ENCODE measurements at places on chromosomes 5 and 9. TPM values are rescaled to one million over a fixed set of nuclear protein-coding genes. Genes with fewer than 3 reads are reported as not detected.

DNA sequence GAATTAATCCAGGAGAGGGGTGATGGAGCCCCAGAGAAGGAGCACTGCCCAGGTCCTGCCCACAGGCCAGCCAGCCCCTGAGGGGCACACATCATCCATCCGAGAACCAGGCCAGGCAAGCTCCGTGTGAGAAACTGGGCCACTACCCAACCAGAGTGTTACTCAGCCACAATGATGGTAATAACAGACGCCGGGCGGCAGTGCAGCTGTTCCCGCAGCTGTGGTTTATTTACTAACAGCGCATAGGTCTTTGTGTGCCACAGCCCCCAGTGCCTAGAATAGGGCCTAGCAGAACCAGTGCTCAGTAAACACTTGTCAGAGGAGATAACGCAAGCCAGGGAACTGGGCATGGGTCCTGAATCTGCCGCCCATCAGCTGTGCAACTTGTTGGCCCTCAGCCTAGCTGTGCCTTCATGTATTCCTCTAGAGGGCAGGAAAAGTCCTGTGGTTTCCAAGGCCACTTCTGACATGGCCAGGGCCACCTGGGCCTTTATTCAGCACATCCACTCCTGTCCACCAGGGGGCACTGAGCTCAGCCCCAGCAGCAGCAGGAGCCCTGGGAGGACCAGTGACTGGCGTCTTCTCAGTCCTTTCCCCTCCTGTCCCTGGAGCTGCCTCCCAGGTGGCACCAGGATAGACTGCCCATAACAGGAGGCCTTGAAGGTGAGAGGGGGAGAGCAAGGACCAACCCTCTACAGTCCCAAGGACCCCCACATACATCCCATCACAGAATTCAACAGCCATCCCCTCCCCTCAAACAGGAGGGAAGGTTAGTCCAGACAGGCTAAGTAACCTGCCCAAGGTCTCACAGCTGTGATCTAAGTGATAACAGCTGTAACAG lies 2.1 kb downstream of the MXD3 start:
- no peak for DNase-seq

DNA sequence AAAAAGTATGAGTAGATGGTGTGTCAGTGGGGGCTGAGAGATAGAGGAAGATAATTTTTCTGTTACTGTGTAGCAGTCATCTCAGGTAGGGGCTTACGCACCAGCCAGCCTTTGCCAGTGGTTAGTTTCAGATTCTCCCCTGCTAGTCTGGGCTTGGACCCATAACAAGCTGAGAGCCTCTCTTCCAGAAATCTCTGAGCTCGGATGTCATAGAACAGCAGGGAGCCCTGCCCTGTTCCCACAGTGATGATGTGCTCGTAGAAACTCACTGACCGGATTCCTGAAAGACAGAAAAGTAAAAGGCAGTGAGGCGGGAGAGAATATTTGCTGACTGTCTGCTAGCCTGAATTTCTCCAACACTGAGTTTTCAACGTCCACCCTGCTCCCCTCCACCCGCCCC lies 37.2 kb downstream of the DCAF12 start:
- DNase-seq, result no peak

GRCh38 chr9:88574953-88575352 lies 40.0 kb downstream of the NXNL2 start:
- DNase-seq, result no peak

GRCh38 chr5:125470280-125470902 lies 724.0 kb upstream of the ZNF608 start:
- DNase-seq, result no peak

GRCh38 chr5:146068206-146068605 lies 37.2 kb downstream of the PLAC8L1 start:
- no peak for DNase-seq

DNA sequence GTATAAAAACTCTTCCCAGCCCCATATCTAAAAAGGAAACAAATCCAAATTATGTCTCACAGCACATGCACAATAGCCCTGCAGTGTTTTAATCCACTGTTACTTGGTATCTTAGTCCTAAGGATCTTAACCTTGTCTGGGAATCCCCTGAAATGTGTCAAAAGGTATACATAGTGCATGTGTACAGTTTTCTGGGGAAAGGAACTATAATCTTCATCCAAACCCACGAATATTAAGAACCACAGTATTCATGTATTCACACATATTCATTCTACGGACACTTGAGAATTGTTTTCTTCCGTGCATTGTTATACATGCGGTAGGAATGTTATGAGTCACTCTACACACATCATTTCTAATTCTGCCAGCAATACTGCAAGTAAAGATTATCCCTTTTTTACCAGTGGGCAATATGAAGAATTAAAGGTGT lies 47.8 kb upstream of the SNX2 start:
- no peak for DNase-seq

GRCh38 chr9:115118879-115119218 lies 892 bp upstream of the TNC start:
- peak; percentile 38 for DNase-seq

GRCh38 chr5:110105692-110106091 lies 416.0 kb downstream of the MAN2A1 start:
- DNase-seq, result no peak

DNA sequence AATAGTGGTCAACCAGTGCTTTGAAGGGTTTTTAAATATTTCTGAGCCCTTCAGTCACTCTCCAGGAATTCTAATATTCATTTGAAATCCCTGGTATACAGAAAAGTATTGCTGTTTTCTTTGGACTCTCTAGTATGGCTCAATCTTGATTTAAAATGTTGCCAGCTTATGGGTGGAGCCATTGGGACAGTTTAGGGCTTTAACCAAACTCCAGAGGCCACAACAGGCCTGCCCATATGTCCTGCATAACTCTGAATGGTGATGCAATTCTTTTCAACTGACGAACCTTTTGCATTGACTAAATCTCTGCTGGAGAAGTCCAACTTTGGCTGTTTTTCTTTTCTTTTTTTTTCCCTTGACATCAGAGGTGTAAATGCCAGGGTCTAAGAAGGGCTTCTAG lies 10.3 kb upstream of the ANKHD1 start:
- DNase-seq, result no peak

GRCh38 chr5:74313896-74314295 lies 326.6 kb downstream of the ENC1 start:
- no peak for DNase-seq

DNA sequence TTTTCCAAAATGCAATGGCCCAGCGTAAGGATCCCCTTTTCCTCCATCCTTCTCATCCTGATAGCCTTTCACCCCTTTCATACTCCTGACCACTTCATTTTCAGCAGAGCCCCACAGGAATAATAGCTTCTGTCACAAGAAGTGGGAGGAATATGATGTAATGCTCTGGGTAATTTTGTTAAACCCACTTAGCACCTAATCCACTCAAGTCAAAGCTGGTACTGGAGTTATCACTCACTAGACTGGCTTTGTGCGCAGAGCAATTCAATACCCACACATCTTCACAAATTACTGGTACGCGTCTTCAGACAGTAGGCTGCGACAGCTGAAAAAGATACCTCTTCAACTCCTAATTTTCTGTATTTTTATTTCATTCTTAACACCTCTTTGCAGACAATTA lies 2232.8 kb upstream of the WWC1 start:
- no peak for DNase-seq

- DNase-seq, result no peak
Observed at GRCh38 chr5:137872466-137872865, 4.8 kb downstream of the MYOT start.

GRCh38 chr5:178194026-178194425 lies 6.9 kb upstream of the GMCL2 start:
- no peak for DNase-seq

GRCh38 chr5:12023614-12024241 lies 119.5 kb upstream of the CTNND2 start:
- peak; percentile 13 for DNase-seq

GRCh38 chr5:119309326-119309725 lies 46.5 kb upstream of the TNFAIP8 start:
- no peak for DNase-seq

GRCh38 chr9:132249690-132250089 lies 87.8 kb downstream of the NTNG2 start:
- no peak for DNase-seq

- no peak for DNase-seq
Observed at GRCh38 chr5:61504143-61504770, 172.2 kb downstream of the ZSWIM6 start.

DNA sequence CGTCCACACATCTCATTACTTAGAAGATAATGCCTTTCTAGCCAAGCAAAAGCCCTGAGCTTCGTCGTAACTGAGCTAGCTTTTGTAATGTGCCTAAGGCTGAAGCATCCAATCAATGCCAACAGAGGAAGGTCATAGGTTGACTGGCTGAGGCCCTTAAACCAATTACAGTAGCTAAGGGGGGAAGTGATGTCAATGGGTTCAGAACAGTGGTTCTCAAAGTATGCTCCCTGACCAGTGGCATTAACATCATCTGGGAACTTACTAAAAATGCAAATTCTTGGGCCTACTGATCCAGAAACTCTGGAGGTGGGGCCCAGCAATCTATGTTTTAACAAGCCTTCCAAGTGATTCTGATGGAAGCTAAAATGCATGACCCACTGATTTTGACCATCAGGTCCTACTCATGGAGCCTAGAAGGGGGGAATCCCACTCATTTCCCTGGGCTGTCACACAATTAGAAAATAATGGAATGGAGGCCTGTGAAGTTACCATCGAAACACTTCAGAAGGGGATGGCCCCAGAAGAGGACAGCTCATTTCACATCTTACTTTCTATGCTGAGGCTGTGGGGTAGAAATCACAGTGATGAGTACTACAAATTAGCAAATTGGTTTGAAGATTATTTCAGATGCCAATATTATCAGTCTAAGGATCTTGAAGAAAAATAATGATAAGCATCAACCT lies 4.8 kb upstream of the VLDLR start:
- no peak for DNase-seq

- no peak for DNase-seq
Observed at GRCh38 chr5:125746917-125747316, 676.3 kb upstream of the GRAMD2B start.

DNA sequence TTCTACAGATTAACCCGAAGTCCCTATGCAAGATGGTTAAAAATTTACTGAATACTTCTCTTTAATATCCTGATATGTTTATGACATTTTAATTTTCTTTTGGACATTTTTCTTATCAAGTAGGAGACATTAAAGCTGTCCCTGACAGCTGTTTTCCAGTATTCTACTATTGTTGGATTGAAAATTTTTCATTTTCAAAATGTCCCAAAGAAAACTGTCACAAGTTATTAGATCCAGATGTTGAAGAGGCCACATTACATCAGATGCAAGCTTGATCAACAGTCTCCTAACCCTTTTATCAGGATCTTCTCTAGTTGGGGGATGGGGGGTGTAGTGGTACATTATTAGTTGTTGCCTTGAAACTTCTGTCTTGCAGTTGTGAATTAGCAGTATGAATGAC lies 1402.7 kb upstream of the DMAC1 start:
- no peak for DNase-seq

DNA sequence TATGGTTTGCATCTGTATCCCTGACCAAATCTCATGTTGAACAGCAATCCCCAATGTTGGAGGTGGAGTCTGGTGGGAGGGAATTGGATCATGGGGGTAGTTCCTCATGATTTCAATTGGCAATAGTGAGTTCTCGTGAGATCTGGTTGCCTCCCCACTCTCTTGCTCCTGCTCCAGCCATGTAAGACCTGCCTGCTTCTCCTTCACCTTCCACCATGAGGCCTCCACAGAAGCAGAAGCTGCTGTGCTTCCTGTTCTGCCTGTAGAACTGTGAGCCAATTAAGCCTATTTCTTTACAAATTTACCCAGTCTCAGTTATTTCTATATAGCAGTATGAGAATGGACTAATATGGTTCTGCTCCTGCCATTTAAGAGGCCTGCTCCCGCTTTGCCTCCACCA lies 32.9 kb downstream of the SCAI start:
- no peak for DNase-seq

DNA sequence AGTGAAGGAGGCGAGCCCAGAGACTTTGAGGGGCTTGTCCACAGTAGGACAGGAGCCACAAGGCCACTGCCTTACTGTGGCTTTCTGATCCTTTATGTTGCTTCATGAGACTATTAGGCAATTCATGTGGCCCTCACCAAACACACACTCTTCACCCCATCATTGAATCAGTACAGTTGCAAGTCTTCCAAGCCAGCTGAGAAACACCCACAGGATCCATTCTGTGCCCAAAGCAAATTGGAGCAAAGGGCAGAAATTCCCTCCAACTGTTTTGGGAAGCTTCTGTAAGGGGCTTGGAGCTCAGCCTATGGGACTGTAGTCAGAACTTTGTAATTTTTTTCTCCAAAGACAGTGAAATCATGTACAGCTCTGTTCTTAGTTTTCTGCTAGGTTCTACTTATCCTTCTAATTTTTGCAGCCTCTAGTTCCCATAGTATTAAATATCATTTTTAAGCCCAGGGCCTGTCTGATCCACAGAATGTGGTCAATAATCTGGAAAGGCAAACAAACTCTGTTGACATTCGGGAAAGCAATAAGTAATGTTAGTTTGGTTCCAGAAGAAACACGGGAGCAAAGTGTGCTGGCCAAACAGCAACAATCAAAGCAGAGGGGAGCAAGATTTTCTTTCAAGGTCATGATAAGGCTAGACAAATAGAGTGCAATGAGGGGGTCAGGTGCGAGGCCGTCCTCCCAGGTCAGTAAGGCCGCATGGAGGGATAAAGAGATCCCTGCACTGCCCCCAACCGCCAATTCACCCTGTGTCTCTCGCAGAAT lies 47.0 kb downstream of the UBE2QL1 start:
- no peak for DNase-seq

DNA sequence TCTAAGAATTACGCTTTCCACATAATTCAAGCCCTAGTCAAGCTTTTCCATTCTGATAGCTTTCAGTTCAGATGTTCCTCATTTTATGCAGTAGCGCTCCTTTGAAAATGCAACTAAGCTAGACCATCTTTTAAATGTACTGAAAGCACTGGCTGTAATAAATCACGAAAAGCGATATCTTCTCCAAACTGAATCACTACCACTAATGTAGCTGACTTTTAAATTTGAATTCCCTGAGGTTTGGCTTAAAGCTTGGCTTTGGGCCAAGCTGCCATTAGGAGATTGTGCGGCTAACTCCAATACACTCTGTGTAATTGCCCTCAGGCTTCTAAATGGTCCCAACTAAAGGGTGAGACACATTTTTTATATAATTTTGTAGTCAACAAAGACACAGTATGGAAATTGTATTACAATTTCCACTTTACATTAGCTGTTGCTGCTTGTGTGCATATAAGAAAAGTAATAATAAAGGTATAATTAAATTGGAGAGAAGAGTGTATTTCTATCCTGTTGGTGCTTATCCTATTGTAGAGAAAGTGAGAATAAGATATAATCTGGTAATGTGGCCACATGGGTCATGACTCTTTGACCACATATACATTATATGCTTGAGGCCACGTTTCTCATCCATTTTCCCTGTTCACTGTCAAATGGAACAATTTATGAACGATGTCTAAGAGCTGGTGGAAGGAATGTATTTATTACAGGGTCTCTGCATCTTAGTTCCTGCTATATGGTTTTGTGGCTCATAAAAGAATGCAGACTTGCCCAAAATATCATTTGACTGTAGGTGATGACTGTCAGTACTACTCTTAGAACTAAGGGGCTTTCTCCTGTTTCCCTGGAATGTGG lies 118.7 kb upstream of the TAF11L2 start:
- no peak for DNase-seq

Gene SNX24
- 69.5 TPM for total RNA-seq

Gene TAS2R1
- total RNA-seq, result not detected

Gene TTLL11
- total RNA-seq, result 18.6 TPM

Gene MTX3
- 18.4 TPM for total RNA-seq

Gene SPATA31E1
- not detected for total RNA-seq

Gene ROR2
- total RNA-seq, result 2.1 TPM

Gene BTNL3
- total RNA-seq, result not detected

Gene NLN
- 10.9 TPM for total RNA-seq

Gene PLPPR1
- total RNA-seq, result 0.30 TPM
